ENCODE measurements at places on chromosomes 12 and 14.

DNA sequence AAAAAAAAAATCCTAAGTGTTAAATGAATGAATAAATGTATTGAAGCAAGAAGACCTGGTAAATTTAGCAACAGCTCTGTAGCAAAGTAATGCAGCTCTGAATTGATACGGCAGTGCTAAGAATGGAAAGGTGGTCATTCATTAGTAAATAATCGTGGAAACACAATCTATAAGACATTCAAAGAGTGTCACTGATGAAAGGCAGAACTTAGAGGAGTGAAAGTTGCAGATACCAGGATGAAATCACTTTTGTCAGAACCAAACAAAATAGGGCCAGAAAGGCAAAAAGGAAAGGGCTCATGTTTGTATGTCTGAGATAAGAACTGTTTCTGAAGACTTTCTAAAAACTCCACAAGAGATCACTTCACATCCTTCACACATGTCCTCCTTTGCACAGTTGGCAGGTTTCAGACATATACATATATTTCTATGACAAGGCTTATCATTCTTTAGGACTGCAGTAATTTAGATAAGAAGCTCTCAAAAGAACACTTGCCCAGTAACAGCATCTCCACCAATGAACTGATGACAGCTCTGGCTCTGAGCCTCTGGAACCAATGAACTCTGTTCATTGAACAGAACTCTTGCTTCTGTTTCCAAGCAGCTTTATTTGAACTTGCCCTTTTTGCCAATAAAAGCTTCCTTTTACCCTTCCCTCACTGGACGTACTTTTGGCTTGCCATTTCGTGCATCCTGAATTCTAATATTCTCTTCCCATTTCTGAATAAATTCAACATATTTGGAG is 4.2 kb upstream of the LRR1 start:
- no peak for DNase-seq

DNA sequence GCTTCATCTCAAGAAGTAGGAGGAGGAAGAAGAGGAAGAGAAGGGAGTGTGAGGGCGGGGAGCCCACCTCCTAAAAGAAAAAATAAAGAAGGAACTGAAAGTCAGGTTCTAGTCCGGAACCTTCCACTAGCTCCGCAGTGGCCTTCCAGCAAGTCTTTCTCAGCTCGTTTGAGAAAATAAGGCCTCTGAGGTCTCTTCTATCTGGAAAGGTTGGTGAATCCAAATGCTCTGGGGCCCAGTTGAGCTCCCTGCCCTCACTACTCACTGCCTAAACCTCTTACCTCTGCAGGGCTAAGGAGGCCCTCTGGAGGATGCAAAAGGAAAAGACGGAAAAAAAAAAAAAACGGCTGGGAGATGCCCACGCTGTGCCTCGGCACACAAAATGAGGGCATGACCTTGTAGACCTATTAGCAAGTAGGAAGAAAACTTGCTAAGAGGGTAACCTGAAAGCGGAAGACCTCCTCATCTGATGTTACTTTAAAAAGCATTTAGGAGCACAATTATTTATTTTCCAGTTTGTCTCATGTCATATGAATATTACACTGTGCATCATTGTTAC is 35.9 kb downstream of the FBLN5 start:
- peak; percentile 27 for DNase-seq

GRCh38 chr12:101845137-101845711 is 14.5 kb upstream of the GNPTAB start:
- no peak for DNase-seq

GRCh38 chr12:111076611-111077451 is 156.5 kb upstream of the MYL2 start:
- DNase-seq = no peak

DNA sequence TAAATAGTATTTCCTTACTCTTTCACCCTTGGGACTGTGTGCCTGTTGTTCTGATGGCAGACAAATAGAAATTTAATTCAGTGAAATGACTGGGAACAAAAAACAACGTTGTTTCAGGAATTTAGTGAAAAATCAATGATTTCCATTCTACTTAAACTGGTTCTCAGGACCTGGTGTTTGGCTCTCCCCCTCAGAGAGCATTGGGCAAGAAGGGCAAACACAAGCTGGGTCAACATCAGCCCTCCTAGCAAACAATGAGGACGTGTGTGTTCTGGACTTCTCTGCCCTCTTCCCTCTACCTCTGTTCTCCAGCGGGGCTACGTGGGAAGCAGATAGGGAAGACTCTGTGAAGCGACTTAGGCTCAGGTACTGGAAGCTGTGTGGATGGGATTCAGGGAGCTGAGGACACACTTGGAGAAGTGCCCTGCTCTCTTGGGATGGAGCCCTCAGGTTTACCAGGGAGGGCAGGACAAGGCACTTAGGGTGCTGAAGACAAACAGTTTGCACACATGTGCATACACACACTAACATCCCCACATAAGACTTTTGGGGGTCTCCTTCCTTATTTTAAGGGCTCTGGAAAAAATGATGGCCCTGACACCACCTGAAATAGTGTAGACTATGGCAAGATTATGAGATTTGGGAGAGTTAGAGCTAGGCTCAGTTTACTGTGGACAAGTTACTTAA is 7.6 kb upstream of the SERPINA1 start:
- DNase-seq = no peak

DNA sequence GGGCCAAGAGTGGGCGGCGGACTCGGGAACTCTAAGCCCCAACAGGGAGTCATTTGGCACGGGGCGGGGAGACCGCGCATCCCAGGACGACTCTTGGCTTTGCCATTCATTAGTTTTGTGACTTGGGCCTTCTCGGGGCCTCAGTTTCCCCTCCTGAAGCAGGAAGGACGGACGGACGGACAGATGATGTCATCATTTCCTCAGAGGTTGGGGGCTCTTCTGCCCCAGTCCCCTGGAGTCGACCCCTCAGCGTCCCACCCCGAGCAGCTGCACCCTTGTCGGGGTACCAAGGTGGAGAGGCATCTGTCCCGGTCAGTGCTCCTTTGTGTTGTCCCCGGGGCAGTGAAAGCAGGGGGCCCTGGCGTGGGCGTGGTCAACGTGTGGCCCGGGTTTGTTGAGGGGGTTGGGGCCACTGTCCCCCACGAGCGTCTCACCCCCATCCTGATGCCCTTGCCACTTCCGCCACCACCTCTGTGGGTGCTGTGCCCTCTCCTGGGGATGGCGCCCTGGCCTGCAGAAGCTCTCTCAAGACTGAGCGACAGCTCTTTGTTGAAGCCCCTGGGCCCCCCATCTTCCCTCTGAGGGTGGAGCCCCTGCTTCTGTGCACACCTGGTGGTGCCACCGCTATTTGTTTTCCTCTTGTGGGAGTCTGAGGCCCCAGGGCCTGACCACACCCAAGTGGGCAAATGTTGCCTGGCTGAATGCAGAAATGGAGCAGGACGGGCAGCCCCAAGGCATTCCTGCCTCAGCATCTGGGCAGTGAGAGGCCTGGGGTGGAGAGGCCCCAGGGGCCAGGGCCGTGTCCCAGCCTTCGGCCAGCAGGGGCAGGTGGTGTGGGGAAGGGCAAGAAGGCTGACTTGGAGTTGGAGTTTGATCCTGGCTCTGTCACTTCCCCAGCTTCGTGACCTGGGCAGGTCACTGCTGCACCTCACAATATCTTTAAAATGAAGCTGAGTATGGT is 896 bp downstream of the HHIPL1 start:
- no peak for DNase-seq
